ENCODE measurements at places on chromosomes 5 and 9. TPM values are rescaled to one million over a fixed set of nuclear protein-coding genes. Genes with fewer than 3 reads are reported as not detected.

GRCh38 chr5:159826351-159827214, 89.7 kb upstream of the ADRA1B start:
- no peak for DNase-seq

GRCh38 chr9:121059998-121060636, 10.0 kb upstream of the C5 start:
- peak; percentile 33 for DNase-seq

DNA sequence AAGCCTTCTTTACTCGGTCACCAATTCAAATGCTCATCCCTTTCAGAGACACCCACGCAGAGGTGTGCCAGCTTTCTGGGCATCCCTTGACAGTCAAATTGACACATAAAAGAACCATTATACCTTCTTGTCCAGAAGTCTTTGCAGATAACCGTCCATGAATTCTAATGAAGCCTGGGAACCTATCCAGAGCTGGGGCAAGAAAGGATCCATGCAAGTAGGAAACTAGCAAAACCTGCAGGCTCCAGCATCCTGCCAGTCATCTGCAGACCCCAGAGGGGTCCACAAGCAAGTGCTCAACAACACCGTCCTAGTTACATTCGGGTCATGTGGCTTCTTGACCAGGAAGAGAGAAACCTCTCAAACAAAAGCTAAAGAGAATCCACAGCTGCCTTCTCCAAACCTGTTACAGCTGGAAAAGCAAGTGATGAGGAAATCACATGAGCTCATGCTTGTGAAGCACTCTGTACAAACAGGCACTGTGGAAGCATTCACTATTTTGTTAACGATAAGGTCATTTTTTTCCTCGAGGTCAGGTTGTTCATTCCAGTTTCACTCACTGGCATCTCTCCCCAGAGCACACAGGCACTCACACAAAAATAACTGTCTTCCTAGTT, 80.2 kb upstream of the DMRT1 start:
- no peak for DNase-seq

GRCh38 chr5:139852696-139853095, 57.1 kb downstream of the PSD2 start:
- no peak for DNase-seq

EIF4EBP3 gene
- 40.0 TPM for total RNA-seq

All from adrenal gland (tissue), 19 donors.